ENCODE measurements at places on chromosomes 1 and 21.

- DNase-seq: no peak
Observed at GRCh38 chr1:5911157-5911556, 81.1 kb downstream of the NPHP4 start.

GRCh38 chr1:80731241-80731894, 1069.4 kb upstream of the ADGRL2 start:
- no peak for DNase-seq

DNA sequence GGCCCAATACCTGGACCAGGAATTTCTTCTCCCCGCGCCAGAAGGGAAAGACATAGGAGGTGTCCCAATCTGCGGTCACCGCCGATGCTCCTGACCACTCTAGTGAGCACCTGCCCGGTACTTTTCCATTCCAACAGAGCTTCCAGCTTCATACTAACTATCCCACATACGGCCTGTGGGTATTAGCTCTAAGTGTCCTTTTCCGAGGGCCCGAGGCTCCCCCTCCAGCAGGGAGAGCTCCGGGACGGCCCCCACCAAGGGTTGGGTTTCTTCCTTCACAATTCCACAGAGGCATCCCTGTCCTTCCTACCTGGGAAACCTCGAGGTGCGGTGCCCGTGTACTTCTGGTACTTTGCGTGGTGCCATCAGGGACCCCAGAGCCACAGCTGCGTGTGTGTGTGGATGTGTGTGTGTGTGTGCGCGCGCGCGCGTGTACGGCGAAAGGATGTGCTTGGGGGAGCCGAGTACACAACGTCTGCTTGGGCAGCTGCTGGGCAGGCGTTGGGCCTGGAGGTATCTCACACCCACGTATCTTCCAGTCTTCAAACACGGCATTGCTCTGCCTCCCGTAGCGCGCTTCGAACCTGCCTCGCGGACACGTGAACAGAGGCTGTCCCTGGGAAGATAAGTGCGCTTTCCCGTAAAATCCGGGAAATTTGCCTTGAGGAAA, 2.4 kb upstream of the SIM2 start:
- no peak for DNase-seq

DNA sequence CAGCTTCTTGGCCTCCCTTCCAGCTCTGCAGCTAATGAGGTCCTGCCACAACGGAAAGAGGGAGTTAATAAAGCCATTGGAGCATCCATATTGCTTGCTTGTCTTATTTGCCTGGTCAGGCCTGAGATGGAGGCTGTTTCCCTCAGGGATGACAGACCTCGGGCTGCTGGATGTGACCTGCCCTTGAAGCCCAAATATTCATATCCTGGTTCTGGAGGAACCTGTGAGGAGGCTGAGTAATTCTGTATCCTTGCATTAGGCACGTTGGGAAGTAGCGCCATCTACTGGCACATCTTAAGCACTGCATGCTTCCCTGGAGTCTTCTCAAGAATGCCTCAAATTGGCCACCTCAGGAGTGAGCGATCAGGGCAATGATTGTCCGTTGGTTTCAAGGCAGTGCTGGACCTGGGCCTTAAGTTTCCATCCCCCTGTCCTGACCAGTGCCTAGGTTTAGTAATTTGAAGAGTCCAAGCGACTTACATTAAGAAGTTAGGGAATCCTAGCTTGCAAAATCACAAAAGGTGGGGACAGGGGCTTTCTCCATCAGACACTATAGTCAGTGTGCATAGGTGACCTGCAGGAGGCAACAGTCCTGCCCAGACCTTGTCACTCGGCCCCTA, 13.8 kb upstream of the NASP start:
- peak; percentile 77 for DNase-seq

DNA sequence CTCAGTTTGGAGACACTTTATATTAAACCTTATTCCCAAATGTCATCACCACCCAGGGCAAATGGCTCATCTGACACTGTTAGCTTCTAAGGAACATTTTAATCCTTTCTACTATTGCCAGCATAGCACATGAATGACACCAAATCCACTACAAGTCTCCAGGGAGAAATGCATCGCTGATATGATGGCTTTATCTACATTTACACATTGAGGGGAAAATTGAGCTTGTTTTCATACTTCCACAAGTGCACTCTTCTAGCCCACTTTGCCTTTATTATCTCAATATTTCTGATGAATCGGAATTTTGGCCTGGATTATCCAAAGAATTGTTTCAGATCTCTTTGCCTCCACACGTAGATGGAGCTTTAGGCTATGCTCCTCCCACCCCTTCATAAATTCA, 75.4 kb downstream of the RUNX1 start:
- no peak for DNase-seq

GRCh38 chr1:101356604-101357443, 120.0 kb downstream of the S1PR1 start:
- DNase-seq: no peak

GRCh38 chr1:16717336-16718098, 22.8 kb upstream of the RNU1-4 start:
- no peak for DNase-seq
